Heart left ventricle (tissue), 16 donors: ENCODE measurements at places on chromosomes 7 and 10. TPM values are rescaled to one million over a fixed set of nuclear protein-coding genes. Genes with fewer than 3 reads are reported as not detected.

- no peak overlapping the region for H3K27ac ChIP-seq
- H3K36me3 ChIP-seq, result no peaks in the 10 kb centered on the region
- no peaks in the 10 kb centered on the region for H3K27me3 ChIP-seq
- H3K4me3 ChIP-seq, result no peak overlapping the region
- no peaks in the 10 kb centered on the region for H3K4me1 ChIP-seq
Measured at GRCh38 chr7:95491634-95492314, 6.0 kb downstream of the ASB4 start.

DNA sequence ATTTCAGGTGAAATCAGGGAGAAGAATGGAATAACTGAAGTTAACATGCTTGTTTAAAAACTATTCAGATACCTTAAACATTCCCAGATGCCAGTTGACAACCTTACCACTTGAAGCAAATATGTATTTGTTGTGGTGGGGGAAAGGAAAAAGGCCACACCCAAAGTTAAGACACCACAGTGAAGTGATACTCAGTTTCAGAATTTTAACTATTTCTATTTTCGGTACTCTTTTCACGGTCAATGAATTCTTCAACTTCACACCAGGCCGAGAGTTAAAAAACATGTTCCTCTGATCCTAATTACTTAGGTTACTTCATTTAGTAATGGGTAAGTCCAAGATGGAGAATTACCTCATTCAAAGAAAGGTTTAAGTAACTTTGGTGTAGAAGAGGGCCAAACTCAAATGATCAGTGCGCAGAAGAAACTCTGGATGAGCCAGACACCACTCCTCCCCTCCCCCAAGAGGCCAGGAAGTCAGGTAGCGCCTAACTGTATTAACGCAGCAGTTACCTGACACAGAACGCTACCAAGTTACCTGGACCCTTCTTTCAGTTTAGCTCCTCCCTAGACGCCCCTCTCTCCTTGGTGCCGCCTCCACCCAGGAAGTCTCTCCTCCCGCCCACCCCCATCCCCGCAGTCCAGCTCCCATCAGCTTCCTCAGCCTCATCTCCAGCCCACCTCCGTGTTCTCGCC, 700 bp downstream of the MTPN start:
- peak overlapping the region; percentile 92 for H3K4me3 ChIP-seq
- H3K4me1 ChIP-seq, result peaks cover 12% of the 10 kb centered on the region
- no peaks in the 10 kb centered on the region for H3K27me3 ChIP-seq

DNA sequence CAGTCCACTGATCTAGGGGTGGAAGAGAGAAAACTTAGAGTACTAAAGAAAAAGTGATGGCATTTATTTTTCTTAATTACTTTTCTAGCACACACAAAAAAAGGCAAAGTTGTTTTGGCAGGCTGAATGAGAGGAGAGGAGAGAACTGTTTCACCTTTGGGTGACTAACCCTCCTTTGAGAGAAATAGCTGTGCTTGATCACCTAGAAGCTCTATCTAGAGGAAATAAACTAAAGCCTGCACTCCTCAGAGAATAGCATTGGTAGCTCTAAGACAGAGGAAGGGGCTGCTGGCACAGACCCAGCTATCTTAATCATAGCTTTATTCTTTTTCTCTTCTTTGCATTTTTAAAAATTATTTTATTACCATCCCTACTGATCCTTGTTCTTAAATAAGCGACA, 6.3 kb downstream of the TMEM243 start:
- peaks cover 4% of the 10 kb centered on the region for H3K4me1 ChIP-seq
- no peaks in the 10 kb centered on the region for H3K27me3 ChIP-seq
- H3K36me3 ChIP-seq, result no peaks in the 10 kb centered on the region
- no peak overlapping the region for H3K4me3 ChIP-seq
- no peak overlapping the region for H3K27ac ChIP-seq

DNA sequence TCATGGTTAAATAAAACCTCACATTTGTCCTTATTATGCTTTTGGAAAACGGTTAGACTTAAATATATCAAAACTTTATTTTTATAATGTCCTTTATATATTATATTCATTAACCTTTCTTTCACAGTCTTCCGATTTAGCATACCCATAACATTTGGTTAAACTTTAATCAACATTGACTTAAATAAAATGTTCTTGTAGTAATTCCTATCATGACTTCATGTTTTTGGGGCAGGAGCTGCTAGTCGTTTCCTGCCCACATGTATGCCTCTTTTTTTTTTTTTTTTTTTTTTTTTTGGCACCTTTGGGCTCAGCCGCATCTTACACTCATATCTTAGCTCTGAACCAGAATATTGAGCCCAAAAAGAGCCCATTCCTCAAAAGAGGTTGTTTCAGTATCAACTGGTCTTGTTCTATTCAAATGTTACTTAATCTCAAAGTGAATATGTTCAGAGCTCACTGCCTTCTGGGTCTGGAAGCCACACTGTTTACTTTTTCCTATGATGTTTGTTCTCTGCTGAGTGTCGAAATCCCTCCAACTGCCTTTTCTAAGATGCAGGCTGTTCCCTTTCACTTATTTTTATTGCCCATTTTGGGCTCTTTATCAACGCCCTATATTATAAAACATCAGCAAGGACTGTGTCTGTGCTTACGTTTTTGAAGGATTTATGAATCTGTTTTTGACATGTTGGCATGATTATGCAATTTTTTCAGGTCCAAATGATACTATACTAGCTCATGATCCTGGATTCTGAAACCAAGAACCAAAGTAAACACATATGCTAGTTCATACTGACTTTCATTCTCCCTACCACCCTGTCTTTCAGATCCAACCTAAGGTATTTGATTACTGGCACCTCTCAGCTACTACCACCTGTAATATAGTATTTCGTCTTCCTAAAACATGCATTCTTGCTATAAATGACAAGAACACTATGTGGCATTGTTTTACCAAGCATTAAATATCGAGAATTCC, 914.4 kb downstream of the PCDH15 start:
- H3K4me1 ChIP-seq, result no peaks in the 10 kb centered on the region
- no peak overlapping the region for H3K4me3 ChIP-seq
- H3K27me3 ChIP-seq, result no peaks in the 10 kb centered on the region
- no peak overlapping the region for H3K27ac ChIP-seq
- H3K36me3 ChIP-seq, result no peaks in the 10 kb centered on the region

- no peaks in the 10 kb centered on the region for H3K27me3 ChIP-seq
- no peaks in the 10 kb centered on the region for H3K4me1 ChIP-seq
- no peak overlapping the region for H3K4me3 ChIP-seq
- no peak for DNase-seq
Measured at GRCh38 chr7:29878081-29878688, 71.9 kb downstream of the WIPF3 start.

DNA sequence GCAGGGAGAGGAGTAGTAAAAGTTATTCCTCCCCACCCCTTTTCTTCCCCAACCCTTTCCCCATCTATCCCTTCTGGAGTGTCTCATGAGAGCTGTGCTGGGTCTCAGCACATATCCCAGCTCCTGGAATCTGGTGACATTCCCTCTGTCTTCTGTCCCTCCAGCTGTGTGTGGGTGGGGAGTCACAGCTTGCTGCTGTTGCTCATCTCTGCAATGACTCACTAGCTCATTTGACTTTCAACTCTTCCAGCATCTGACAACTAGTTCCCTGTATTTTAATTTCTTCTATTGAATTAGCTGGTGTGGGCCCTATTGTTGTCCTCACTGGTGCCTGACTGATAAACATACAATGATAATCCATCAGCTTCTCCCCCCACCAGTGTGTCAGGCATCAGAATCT, 198.9 kb upstream of the AUTS2 start:
- no peaks in the 10 kb centered on the region for H3K4me1 ChIP-seq
- H3K36me3 ChIP-seq, result no peaks in the 10 kb centered on the region
- H3K4me3 ChIP-seq, result no peak overlapping the region
- H3K27ac ChIP-seq, result no peak overlapping the region

DNA sequence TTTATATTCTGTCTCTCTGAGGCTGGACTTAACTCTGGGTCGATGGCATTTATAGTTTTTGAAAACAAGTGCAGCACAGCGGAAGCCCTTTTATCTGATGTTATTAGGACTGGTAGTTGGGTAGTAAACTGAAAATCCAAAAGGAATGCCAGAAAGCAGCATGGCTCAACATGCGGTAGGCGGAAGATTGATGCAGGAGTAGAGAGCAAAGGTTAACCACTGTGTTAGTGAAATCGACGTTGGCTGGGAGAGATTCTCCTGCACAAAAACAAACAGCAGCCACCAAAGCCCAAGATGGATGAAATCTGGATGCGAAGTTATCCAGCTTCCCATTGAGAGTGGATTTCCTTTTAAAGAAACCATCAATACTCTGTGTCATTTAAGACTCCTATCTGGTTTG, 54.5 kb upstream of the EMX2 start:
- peaks cover 35% of the 10 kb centered on the region for H3K27me3 ChIP-seq
- DNase-seq, result no peak
- H3K27ac ChIP-seq, result no peak overlapping the region
- H3K36me3 ChIP-seq, result no peaks in the 10 kb centered on the region
- H3K4me3 ChIP-seq, result no peak overlapping the region
- no peaks in the 10 kb centered on the region for H3K4me1 ChIP-seq

- H3K4me3 ChIP-seq, result no peak overlapping the region
- no peaks in the 10 kb centered on the region for H3K27me3 ChIP-seq
- no peaks in the 10 kb centered on the region for H3K36me3 ChIP-seq
- DNase-seq, result no peak
Measured at GRCh38 chr10:130495891-130496636, 359.9 kb downstream of the GLRX3 start.

DNA sequence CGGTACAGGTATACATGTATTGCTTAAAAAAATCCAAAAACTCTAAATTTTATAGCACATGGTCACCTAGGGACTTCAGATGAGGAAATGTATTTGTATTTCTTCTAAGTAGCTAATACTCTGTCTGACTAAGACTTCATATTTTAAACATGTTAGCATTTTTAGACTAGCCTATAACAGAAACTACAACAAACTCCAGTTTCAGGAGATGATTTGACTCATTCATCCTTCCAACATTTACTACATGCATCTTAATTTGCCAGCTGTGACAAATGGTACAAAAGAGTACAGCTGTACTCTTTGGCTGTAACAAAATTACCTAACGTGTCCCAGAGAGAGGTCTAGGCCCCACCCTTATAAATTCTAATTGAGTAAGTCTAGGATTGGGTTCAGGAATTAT, 22.2 kb downstream of the TMEM209 start:
- no peak for DNase-seq
- H3K36me3 ChIP-seq, result peaks cover 40% of the 10 kb centered on the region
- H3K27me3 ChIP-seq, result no peaks in the 10 kb centered on the region
- H3K4me1 ChIP-seq, result no peaks in the 10 kb centered on the region

- no peaks in the 10 kb centered on the region for H3K4me1 ChIP-seq
- no peak overlapping the region for H3K27ac ChIP-seq
- DNase-seq, result no peak
Measured at GRCh38 chr7:47734949-47735291, 153.0 kb upstream of the TNS3 start.

The HABP2 gene
- total RNA-seq, result not detected

DNA sequence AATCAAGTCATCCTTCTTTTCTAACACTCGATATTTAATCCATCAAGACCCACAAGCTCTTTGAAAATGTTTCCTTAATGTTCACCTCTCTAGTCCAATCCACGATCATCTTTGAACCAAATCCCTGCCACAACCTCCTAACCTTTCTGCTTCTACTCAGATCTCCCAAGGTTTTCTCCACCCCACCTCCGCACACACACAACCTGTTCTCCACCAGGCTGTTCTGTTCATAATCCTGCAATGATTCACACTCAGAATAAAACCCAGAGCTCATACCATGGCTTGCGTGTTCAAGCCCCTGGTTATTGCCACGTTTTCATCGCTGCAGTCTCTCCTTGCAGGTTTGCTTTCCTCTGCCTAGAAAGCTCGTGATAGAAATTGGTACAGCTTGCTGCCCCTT, 53.8 kb upstream of the BAMBI start:
- no peaks in the 10 kb centered on the region for H3K27me3 ChIP-seq
- DNase-seq, result no peak
- H3K4me1 ChIP-seq, result no peaks in the 10 kb centered on the region
- no peak overlapping the region for H3K4me3 ChIP-seq
- H3K36me3 ChIP-seq, result peaks cover 6% of the 10 kb centered on the region

The UTF1 gene
- total RNA-seq, result not detected

The CCL24 gene
- total RNA-seq, result not detected

DNA sequence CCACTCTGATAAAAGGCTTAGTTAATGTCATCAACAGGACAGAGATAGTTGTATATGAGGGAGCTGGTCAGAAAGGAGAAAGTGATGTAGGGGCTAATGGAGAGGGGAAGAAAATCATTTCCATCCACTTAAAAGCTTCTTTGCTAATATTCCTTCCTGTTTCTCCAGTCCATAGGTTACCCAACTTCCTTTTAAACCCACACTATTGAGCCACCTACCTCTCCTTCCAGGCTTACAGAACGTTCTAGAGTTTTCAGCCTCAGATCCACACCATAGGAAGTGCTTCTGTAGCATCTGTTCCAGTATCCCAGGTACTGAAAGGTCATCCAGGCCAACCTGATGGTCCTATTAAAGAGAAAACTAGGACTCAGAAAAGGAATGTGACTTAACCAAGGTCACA, 28.2 kb downstream of the STRIP2 start:
- no peak overlapping the region for H3K4me3 ChIP-seq
- H3K36me3 ChIP-seq, result peaks cover 31% of the 10 kb centered on the region
- no peaks in the 10 kb centered on the region for H3K4me1 ChIP-seq
- no peaks in the 10 kb centered on the region for H3K27me3 ChIP-seq

- no peaks in the 10 kb centered on the region for H3K36me3 ChIP-seq
- no peak overlapping the region for H3K4me3 ChIP-seq
- DNase-seq, result peak; percentile 74
- H3K27ac ChIP-seq, result peak overlapping the region; percentile 61
- H3K4me1 ChIP-seq, result no peaks in the 10 kb centered on the region
Measured at GRCh38 chr7:32163141-32163806, 93.1 kb upstream of the PDE1C start.

GRCh38 chr7:90877201-90877600, 281.1 kb downstream of the CDK14 start:
- H3K4me3 ChIP-seq, result no peak overlapping the region
- H3K36me3 ChIP-seq, result no peaks in the 10 kb centered on the region
- no peak overlapping the region for H3K27ac ChIP-seq
- H3K4me1 ChIP-seq, result no peaks in the 10 kb centered on the region

The CLCN1 gene
- total RNA-seq, result not detected

The LHFPL3 gene
- total RNA-seq, result not detected

The NPC1L1 gene
- not detected for total RNA-seq

GRCh38 chr10:104300002-104300735, 31.2 kb downstream of the GSTO2 start:
- no peak for DNase-seq
- H3K4me3 ChIP-seq, result no peak overlapping the region
- H3K27ac ChIP-seq, result peak overlapping the region; percentile 86
- no peaks in the 10 kb centered on the region for H3K27me3 ChIP-seq

GRCh38 chr7:55590517-55591281, 18.4 kb upstream of the VOPP1 start:
- peaks cover 7% of the 10 kb centered on the region for H3K4me1 ChIP-seq
- H3K27ac ChIP-seq, result no peak overlapping the region
- H3K4me3 ChIP-seq, result no peak overlapping the region
- no peak for DNase-seq

The ZNF680 gene
- total RNA-seq, result 23.9 TPM

GRCh38 chr10:35011771-35012191, 78.4 kb downstream of the CUL2 start:
- peaks cover 52% of the 10 kb centered on the region for H3K36me3 ChIP-seq
- H3K27ac ChIP-seq, result no peak overlapping the region
- no peaks in the 10 kb centered on the region for H3K4me1 ChIP-seq
- H3K27me3 ChIP-seq, result no peaks in the 10 kb centered on the region
- no peak for DNase-seq
